HEK293T (cell line): ENCODE measurements at places on chromosomes 13 and 19.

GRCh38 chr13:39269411-39269810, 231.2 kb downstream of the NHLRC3 start:
- no peak for DNase-seq

- no peak for DNase-seq
Measured at GRCh38 chr13:19759669-19760068, 23.1 kb downstream of the PSPC1 start.

- DNase-seq: no peak
Measured at GRCh38 chr13:103238441-103238840, 172.2 kb upstream of the SLC10A2 start.

DNA sequence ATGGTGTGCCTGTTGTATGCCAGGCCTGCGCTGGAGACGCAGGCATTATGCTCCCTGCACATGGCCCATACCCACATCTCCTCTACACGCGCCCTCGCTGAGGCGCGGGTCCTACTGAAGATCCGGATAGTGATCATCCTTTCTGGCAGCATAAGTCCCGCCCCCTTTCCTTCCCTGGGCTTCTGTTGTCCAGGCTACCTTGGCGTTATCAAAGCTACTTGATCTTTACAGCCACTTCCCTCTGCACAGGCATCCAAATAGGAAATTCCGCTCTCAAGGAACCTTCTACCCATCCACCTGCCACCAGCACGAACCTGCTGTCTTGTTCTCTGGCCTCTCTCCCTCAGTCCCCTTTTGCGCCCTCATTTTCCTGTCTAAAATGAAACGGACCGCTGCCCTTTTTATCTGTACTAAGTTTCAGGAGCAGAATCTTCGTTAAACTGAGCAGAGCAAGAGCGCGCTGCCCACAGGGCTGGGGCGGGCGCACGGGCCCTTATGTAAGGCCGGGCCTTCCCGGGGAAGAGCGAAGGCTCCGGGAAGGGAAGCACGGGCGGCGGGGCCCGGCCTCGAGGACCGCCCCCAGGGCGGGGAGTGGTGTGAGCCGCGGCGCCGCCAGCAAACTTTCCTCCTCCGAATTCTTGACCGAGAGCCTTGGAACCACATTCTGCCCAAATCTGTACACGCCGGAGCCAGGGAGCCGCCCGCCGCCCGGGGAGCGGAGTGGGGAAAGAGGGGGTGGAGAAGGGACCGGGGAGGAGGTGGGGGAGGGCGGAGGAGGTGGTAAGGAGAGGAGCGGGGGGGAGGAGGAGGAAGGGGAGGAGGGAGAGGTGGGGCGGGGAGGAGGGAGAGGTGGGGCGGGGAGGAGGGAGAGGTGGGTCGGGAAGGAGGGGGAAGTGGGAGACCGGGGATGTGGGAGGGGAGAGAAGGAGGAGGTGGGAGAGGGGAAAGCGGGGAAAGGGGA, 920 bp upstream of the UBE2L5 start:
- peak; percentile 68 for DNase-seq

GRCh38 chr13:42055500-42056085, 7.1 kb downstream of the DGKH start:
- DNase-seq: no peak

GRCh38 chr13:43797159-43797558, 10.4 kb upstream of the ENOX1 start:
- no peak for DNase-seq

DNA sequence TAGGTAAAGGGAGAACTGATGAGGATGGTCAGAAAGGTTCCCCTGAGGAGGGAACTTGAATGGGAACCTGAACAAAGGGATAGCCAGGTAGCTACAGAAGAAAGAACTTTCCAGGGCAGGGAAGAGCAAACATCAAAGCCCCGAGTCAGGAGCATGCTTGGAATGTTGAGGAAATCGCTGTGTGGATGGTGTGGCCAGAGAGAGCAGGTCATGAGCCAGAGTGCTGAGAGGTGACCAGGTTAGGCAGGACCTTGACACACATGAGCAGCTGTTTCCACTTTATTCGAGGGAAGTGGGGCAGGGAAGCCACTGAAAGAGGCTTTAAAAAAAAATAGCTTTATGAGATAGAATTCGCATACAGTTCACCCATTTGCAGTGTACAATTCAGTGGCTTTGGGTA, 4.4 kb downstream of the RAB8A start:
- no peak for DNase-seq

GRCh38 chr13:112651750-112652511, 37.9 kb upstream of the ATP11A start:
- DNase-seq: no peak

- DNase-seq: no peak
Measured at GRCh38 chr13:28475916-28476725, 18.8 kb downstream of the FLT1 start.

- DNase-seq: no peak
Measured at GRCh38 chr19:34265221-34265650, 10.9 kb downstream of the GARRE1 start.

GRCh38 chr13:38180670-38181069, 169.0 kb upstream of the UFM1 start:
- no peak for DNase-seq

DNA sequence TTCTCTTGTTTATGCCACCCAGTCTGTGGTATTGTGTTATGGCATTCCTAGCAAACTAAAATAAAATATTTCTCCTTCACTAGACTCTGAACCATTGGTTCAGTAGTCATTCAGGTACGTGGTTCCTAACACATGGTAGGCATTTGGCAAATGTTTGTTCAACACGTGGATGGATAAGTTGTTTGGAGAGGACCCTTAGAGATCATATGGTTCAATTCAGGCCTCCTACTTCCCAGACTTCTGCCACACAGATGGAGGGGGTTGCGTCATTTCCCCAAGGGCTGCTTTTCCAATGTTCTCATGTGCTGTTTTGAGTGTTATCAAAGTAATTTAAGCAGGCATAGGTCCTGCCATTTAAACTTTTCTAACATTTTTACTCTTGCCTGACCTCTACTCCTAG, 6.7 kb downstream of the CXCL17 start:
- DNase-seq: no peak

DNA sequence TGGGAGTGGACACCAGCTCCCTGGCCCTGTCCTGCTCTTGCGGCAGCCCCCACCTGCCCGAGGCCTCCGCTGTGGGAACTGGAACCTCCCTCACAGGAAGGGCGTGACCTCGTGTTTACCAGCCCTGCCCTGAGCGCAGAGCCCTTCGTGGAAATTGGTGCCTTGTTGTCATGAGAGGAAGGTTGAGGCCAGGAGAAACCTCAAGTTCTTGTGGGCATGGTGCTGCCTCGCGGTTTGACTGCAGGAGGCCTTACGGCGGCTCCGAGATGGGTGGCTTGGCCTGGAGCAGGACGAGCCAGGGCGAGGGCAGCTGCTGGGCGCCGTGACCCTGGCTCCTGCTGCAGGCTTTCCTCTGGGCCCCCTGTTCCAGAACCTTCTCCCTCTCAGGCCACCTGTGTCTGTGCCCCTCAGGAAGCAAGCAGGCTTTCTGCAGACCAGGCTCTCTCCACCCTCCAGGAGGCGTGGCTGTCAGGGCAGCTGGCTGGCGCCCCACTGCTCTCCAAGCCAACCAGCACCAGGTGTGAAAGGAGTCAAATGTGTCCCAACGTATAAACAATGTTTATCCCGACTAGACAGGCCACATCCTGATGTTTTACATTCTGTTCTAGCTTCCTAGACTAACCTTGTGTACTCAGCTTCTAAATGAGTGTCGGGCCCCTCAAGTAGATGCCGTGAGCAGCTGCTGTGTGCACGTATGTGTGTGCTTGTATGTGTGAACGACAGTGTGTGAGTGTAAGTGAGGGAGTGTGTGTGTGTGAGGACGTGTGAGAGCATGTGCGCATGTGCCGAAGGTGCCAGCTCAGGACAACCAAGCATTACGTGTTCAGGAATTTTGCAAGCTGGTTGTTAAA, 10.4 kb upstream of the RASA3 start:
- no peak for DNase-seq

DNA sequence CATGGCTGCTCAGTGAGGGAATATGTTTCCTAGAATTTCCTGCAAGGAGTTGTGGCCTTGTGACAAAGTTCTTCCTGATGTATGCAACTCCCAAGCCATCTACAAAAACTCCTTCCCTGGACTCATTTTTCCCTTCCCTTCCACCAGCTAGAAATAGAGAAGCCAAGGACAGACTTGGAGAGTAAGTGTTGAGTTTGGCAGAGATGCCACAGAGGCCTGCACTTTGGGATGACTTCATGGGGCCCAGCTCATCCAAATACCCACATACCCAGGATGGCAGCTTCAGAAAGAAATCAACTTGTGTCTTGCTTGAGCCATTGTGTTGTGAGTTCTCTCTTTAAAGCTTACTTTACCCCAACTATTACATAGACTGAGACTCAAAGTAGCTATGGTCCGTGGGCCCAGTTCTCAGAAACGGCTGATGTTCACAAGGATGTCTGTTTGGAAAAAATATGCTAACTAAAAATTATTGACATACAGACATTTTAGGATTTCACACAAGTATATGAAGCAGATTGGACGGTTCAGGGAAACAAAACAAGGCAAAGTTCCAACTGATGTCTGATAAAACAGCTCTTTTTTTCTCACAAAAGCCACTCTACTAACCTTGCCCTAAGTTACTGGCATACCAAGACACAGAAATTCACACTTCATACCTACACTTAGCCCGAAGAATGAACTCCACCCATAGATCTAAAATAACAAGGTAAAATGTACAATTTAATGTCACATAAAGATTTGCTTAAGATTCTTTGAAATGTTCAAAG, 107.9 kb downstream of the NALCN start:
- no peak for DNase-seq

DNA sequence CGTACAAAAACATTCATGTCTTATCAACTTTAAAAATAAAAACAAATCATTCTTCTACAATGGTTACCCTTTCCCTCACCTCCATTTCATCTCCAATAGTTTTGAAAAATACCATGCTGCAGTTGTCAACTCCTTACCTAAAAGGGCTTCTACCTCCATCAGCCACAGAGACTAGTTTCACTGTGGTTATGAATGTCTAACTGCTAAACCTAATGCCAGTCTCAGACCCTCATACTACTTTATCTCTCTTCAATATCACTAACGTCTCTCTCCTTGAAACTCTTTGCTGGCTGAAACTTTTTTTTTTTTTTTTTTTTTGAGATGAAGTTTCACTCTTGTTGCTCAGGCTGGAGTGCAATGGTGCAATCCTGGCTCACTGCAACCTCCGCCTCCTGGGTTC, 27.1 kb downstream of the LNX2 start:
- DNase-seq: no peak

DNA sequence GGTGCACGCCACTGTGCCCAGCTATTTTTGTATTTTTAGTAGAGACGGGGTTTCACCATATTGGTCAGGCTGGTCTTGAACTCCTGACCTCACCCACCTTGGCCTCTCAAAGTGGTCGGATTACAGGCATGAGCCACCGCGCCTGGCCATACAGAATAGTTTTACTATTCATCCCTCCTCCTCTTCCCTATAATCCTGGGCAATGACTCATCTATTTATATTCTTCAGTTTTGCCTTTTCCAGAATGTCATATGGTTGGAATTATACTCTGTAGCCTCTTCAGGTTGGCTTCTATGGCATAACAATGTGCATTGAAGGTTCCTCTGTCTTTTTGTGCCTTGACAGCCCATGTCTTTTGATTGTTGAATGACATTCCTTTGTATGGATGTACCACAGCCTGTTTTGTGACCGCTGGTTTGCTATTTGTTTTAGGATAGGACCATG, 22.2 kb upstream of the LRP3 start:
- DNase-seq: no peak

GRCh38 chr19:37507167-37507464, 377 bp downstream of the ZNF793 start:
- no peak for DNase-seq

- no peak for DNase-seq
Measured at GRCh38 chr13:42279080-42279479, 7.1 kb downstream of the AKAP11 start.

GRCh38 chr13:109989686-109990085, 203.3 kb upstream of the IRS2 start:
- DNase-seq: no peak

GRCh38 chr13:109211616-109212015, 574.8 kb downstream of the IRS2 start:
- DNase-seq: no peak

DNA sequence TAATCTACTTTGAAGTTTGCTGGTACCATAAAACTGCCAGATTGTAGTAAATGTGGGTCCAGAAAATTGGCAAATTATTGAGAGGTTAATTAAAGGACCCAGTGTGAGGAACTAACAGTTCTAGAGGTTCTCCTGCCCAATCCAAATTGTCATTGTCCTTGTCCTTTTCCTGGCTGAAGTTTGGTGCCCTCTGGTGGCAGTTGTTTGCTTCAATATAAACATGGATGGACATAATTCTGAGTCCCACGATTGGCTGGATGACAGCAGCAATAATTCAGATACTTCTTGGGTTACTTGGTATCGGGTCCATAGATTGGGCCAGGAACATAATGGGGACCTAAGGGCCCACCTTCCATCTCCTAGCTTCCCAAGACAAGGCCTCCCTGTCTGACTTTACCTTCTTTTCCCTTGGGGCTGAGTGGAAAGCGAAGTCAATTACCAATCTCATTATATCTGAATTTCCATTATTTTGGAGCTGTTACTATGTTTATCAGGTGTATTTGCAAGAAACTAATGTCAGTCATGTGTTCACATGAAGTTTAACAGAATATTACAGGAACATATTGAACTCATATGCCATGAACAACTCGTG, 33.8 kb upstream of the GARRE1 start:
- peak; percentile 59 for DNase-seq

DNA sequence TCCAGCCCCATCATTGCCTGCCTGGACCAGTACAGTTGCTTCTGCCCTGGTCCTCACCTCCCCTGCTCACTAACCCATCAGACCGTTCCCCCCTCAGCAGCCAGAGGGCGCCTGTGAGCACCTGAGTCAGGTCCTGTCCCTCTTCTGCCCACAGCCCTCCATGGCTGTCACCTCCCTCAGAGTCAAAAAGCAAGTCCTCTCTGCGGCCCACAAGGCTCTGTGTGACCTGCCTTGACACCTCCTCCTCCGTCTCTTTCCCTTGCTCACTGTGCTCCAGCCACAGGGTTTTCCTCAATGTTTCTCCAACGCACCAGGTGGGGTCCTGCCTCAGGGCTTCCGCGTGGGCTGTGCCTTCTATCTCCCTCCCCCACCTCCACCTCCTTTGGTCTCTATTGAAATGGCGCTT, 29.4 kb upstream of the PTPRS start:
- DNase-seq: peak; percentile 74

DNA sequence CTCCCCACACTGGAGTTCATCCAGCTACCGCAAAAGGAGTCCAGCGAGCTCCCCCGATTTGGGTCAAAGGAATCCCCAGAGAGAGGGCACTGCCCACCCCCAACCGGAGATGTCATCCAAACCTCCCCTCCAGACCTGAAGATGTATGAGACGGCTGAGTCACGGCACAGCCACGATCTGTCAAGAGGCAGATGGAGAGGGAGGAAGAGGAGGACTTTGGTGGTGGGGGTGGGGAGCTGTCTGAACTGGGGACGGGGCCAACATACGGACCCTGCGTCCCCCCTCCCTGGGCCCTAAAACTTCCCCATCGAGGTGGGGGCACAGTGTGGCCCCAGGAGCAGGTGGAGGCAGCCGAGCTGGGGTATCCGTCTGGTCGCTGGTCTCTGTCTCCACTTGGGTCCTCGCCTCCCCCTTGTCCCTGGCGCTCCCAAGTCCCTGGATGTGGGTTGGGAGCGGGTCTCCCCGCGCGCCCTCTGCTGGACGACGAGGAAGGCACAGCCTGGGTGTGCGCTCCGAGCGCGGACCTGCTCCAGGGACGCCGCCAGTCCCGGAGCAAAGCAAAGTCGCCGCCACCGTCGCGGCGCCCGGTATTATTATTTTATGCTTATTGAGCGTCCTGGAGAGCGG, 3.8 kb downstream of the PDE4A start:
- DNase-seq: peak; percentile 90

- no peak for DNase-seq
Measured at GRCh38 chr13:43428545-43429296, 358.1 kb downstream of the ENOX1 start.

- no peak for DNase-seq
Measured at GRCh38 chr13:39811051-39811450, 155.6 kb downstream of the COG6 start.
